ENCODE measurements at places on chromosomes 2 and 18.

DNA sequence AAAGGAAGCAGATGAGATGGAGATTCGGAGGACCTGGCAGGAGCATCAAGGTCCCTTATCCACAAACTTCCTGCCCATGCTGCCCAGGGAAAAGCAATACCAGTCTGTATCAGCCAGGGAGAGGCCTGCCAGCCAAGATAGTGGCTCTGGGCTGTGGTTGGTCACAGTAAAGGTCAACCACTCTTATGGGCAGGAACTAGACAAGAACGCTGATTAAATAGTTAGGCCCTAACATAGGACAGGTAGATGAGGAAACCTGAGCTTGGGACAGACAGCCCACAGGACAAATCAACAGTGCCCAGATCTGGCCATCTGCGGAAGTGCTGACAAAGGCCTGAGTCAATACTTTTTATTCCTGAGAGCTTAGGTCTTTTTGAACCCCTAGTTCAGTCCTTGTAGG, 10.7 kb downstream of the PSTPIP2 start:
- DNase-seq, result no peak

- no peak for DNase-seq
These were observed 37.5 kb downstream of the ST8SIA5 start for GRCh38 chr18:46719388-46719787.

GRCh38 chr18:30527226-30527625, 515.3 kb downstream of the DSC3 start:
- DNase-seq, result no peak

GRCh38 chr2:231000211-231000904, 4.4 kb downstream of the SPATA3 start:
- DNase-seq, result no peak

Measured in CD4-positive, alpha-beta T cell (primary cell).